ENCODE measurements at places on chromosomes 6 and 20.

GRCh38 chr6:106569428-106569827, 59.9 kb downstream of the RTN4IP1 start:
- DNase-seq = no peak

- DNase-seq = no peak
Observed at GRCh38 chr20:59411170-59411569, 110.8 kb downstream of the EDN3 start.

DNA sequence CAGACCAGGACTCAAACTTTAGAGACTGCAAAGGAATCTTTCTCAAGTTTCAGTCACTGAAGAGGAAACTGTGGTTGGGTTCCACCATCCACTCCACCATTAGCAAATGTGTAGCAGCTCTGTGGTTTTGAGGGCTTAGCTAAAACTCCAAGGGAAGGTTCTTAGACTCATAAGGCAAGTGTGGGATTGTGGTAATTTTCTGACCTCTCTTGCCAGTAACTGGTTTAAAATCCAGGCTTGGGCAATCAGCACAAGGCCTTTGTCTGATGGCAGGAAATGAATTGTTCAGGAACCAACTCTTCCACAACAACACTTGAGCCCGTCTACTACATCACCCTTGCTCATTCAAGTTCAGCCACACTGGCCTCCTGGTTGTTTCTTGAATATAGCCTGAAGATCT, 68.6 kb upstream of the FBXL4 start:
- no peak for DNase-seq

DNA sequence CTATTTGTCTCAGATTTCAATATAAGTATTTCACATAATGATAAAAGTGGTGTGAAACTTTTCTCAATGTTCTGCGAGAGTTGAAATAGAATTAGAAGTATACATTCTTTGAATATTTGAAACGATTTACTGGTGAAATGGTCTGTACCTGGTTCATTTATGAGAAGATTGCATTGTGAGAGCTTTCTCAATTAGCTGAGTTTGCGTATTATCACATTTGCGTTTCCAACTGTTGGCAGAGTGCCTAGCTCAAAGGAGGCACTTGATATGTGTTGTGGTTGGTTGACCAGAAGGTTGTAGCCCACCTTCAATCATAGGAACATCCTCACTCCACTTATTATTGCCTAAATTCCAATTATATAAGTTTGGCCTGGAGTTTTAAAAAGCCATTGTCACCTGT, 58.8 kb upstream of the EXOC2 start:
- no peak for DNase-seq

GRCh38 chr20:24465730-24466129, 3.7 kb upstream of the SYNDIG1 start:
- DNase-seq = no peak

DNA sequence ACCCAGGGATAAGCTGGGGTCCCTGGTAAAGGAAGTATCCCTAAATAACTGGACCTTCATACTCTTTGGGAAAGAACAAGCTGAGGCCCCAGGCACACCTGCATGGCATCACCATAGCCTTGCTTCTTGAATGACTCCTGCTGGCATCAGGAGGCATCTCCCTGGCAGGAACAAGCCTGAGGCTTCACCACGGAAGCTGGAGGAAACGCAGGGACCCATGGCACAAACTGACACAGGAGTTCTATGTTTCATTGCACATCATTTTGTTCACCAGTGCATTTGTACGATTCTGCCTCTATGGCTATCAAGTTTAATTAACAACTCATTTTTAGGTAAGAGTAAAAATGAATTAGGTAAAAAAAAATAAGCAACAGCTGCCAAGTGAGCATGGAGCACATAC, 619 bp upstream of the PDE7B start:
- DNase-seq = no peak

DNA sequence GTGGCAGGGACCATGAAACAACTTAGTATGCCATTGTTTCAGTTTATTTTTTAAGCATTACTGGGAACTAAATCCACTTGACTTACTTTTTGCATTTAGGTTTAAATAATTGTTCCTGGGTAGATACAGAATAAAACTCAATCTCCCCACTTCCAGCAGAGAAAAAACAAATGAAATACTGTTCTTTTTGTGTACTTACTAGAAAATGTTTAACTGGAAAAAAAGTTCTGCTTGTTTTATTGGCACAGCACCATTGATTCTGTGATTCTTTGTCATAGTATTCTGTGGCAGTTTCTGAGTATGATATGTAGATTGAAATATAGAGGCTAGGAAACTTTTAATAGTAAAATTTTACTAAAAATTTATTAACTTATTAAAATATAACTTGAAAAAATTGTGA, 10.2 kb downstream of the ASXL1 start:
- DNase-seq = no peak

GRCh38 chr6:53043581-53043980, 21.6 kb upstream of the FBXO9 start:
- DNase-seq = no peak

DNA sequence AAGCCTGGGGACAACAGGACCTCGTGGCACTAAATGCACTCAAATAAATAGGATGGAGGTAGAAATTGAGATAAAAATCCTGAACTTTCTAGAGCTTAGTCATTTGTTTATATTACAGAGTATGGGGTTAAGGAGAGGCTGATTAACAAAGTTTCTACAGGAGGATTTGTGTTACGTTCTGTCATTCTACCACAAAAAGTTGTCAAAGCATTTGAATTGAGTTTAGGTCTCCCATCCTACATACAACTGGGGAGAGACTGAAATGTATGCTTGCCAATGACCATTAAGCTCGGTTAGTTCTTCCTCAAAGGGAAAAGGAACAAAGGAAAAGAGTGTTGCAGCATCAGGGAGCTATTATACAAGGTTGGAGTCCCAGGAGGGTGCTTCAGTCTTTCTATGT, 597.9 kb downstream of the COL12A1 start:
- no peak for DNase-seq

DNA sequence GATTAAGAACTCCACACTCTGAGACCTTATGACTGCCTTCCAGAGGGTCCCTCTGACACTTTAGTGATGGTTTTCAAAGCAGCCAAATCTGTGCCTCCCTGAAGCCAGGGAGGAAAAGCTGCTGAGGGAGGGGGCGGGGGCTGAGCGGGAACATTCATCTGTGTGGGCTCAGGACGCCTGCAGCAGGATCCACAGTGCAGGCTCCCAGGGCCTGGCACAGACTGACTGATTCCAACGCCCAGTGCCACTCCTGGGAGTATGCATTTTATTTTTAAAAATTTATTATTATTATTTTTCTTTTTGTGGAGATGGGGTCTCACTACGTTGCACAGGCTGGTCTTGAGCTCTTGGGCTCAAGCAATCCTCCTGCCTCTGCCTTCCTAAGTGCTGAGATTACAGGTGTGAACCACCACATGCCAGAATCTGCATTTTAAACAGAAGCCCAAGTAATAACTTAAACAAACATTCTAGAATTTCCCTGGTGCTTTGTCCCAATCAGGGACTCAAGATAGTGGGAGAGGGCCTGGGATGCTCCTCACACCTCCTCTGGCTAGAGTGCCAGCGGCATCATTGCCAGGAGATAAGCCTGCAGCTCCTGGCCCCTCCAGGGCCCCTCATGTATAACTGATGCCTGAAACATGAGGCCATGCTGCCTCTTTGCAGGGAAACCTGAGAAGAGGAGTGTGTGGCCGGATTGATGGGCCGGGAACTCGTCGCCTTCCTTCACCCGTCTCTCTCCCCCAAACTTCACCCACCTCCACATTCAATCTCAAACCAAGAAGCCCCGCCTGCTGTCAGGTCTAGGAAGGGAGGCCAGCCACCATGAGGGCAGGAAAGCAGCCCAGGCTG, 438 bp upstream of the TMC2 start:
- DNase-seq = no peak

- no peak for DNase-seq
Observed at GRCh38 chr20:2701671-2702081, 9.1 kb downstream of the EBF4 start.

DNA sequence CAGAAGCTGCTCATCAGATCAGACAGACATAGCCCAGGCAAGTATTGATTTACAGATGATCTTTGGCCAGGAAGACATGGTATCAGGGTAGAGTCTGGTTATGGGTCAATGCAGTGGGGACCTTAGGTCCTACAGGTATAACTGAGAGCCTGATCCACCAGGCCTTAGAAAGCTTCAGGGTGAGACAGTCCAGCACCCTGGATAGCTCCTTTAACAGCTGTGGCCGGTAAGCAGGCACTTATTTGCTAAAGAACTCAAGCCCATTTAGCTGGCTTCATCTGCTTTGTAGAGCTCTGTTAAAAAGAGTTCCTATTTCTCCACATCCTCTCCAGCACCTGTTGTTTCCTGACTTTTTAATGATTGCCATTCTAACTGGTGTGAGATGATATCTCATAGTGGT, 39.6 kb downstream of the ESR1 start:
- DNase-seq = no peak

DNA sequence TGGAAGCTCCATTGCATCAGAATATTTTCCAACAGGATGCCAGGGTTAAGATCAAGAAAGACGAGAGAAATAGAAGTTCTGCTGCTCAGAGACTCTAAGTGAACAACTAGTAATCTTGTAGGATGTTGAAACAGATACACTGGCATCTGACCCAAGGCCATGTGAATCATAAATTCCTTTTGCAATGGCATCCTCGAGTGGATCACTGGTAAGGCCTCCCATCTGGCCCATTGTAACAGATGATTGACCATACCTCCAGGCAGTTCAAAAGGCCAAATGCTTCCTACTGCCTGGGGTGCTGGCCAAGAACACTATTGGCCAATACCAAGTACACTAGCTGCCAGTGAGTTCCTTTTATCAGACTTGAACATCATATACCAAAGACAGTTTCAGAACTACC, 9.9 kb upstream of the SLC17A3 start:
- DNase-seq = no peak

DNA sequence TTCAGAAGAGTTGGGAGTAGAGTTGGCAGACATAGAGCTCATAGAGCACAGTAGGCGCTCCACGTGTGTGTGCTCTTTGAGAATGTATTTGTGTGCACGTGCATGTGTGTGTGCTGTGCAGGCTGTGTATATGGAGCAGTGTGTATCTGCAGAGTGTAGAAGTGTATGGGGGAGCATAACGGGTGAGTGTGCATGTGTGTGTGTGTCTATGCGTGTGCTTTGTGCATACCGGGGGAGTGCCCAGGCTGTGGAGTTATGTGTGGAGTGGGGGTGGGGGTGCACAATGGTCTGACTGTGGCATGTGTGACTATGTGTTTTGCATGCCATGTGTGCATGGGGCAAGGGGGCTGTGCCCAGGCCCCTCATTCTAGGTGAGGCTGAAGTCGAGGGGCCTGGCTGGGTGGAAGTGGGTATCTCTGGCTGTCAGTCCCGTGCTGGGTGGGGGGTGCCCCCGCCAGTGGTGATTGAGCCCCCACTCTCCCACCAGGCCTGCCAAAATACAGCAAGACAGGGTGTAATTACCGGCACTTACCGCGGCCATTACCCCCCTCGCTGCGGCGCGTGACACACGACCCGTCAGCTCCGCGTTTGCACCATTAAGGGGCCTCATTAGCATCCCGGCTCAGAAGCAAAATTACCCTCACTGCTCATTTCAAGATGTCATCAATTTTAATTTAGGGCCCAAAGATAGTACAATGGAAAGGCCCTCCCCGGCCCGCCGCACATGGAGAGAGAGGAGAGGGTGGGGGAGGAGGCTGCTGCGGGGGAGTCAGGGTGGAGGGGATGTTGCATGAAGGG, 39.1 kb downstream of the MDFI start:
- no peak for DNase-seq

DNA sequence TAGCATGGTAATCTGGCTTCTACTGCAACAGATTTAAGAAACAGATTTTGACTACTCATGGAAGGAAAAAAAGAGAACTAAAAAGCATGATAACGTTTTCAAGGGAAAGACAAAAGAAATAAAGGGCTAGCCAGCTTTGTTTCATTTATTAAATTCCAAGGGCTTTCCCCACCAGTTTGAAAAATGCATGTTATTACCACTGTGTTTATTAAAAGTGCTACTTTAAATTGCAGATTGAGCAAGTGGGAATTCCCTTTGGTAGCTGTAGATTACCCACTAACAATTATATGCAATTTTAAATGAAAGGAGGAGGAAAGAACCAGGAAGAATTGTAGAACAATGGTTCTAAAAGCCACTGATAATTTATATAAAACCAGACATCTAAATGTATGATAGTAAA, 40.6 kb upstream of the NHSL1 start:
- DNase-seq = no peak

DNA sequence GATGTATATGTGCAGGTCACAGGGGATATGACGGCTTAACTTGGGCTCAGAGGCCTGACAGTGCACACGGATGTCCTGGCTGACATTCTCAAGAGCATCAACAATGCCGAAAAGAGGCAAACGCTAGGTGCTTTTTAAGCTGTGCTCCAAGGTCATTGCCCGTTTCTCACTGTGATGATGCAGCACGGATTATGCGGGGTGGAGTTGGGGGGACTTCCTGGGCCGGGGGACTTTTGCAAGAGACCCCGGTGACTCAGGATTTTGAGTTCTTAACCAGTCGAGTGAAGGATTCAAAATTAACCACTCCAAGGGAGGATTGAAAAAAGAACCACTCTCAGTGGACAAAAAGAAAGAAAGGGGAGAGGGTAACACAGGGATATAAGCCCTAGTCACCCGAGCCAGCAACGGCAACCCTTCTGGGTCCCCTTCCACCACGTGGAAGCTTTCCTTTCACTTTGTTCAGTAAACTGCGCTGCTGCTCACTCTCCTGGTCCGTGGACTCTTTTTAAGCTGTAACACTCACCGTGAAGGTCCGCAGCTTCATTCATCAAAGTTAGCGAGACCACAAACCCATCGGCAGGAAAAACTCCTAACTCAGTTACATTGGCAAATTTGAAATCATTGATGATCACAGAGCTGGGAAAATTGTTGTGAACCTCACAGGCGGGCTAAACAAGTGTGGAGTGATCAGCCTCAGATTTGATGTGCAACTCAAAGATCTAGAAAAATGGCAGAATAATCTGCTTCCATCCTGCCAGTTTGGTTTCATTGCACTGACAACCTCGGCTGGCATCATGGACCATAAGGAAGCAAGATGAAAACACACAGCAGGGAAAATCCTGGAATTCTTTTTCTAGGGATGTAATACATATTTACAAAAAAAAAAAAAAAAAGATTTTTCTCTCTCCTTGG, 199.3 kb downstream of the ARID1B start:
- no peak for DNase-seq

- no peak for DNase-seq
Observed at GRCh38 chr20:36303020-36303595, 3.0 kb upstream of the DLGAP4 start.

GRCh38 chr20:23080521-23080920, 5.6 kb downstream of the CD93 start:
- no peak for DNase-seq

GRCh38 chr6:157811476-157812173, 11.4 kb upstream of the SNX9 start:
- DNase-seq = no peak

DNA sequence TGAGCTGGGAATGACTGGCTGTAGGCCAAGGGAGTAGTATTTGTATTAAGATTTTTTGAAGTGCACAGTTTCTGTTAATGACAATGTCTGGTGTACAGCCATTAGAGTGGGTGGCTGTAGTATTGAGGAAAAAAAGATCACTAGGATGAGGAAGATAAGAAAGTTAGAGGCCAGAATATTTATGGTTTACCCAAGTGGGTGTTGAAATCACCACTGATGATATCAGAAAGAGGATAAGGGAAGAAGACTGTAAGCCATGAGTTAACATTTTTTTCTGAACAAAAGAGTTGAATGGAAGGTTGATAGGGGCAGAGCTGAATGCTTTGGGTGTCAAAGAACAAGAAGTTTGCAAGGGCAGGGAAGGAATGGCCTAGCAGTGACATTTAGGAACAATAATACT, 104.7 kb downstream of the PRDM13 start:
- DNase-seq = no peak
